ENCODE measurements at places on chromosomes 5 and 9.

DNA sequence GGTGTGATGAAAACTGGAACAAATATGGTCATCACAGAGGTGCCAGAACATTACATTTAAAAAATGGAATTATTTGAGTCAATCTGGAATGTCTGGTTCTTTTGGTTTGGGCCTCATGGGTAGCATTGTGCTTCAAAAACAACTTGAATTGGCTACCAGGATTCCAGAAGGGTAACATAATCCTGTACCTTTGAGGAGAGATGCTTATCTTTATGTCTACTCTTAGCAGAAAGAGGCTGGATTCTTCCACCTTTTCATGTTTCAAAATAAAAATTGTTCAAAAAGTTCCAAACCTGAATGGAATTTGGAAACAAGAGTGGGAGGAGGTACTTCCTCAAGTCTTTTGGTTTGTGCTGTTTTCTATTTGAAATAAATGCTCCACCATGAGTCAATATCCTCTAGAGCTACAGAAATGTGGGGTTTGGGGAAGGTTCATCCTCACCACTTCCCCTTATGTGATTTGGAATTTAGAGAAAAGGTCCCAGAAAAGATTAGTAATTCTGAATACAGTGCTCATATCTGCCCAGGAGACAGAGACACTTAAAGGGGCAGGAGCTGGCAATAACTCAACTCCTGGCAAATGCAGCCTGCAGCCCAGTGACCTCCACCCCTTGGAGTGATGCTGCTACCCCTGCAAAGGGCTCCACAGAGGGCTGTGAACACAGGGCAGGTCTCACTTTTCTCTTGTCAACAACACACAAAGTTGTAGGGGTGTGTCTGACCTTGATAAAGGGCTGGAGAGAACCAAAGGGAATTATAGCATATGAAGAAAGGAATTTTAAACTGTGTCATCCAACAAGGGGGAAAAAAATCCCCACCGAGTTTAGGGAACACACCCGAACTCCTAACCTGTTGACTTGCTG is 272.8 kb downstream of the CWC27 start:
- DNase-seq: no peak

DNA sequence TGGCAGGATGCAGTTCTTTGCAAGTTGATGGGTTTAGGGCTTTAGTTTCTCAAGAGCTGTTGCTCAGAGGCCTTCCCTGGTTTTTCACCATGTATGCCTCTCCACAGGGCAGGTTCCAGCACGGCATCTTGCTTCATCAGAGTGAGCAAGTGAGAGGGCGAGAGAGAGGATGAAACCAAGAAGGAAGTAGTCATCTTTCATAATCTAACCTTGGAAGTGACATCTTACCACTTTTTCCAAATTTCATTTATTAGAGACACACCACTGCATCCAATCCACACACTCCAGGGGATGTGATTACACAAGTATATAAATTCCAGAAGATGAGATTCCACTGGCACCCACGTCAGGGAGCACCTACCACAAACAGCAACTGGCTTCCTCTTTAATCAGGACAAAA is 294.4 kb downstream of the MARCHF11 start:
- DNase-seq: no peak

GRCh38 chr5:167533814-167534795 is 757.3 kb upstream of the WWC1 start:
- no peak for DNase-seq

GRCh38 chr5:157449011-157449723 is 10.8 kb upstream of the NIPAL4 start:
- no peak for DNase-seq

- DNase-seq: no peak
Measured at GRCh38 chr9:33946779-33947535, 101.7 kb downstream of the UBAP2 start.

DNA sequence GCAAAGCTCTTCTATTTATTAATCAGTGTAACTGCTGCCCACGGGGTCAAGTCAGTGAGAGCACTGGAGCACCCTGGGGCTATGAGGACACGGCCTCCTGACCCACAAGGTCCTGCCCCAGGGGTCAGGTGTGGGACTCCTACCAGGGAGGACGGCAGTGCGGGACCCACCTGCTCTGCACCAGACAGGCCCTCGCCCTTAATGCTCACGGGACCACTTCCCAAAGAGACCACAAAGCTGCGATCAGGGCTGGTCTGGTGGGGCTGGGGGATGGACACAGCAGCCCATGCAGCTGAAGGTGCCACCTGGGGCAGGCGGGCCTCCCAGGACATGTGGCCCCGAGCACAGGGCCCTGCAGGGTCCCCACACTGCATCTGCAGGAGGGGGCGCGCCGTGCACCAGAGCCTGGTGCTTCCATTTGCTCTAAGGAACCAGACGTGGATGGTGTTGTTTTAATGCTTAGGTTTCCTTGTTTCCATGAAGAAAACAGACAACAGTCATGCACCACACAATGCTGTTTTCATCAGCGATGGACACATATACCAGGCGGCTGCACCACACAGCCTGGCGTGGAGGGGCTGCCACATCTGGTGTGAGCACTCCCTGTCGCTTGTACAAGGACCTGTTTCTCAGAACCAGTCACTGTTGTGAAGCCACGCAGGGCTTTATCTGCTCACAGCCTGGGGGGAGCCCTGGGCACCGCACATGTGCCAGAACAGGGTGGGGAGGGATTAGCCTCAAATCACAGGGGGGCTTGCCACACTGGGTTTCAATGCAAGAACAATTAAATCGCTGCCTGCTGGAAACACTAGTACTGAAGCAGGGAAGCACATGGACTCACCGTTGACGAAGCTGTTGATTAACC is 22.6 kb downstream of the CLPTM1L start:
- no peak for DNase-seq

GRCh38 chr9:78763424-78763823 is 466.5 kb downstream of the PSAT1 start:
- DNase-seq: no peak

GRCh38 chr5:71651579-71651978 is 64.4 kb downstream of the MCCC2 start:
- no peak for DNase-seq

Data from stimulated activated CD8-positive, alpha-beta memory T cell treated with anti-CD3 and anti-CD28 coated beads, Interleukin-12 subunit alpha, Interleukin-12 subunit beta, amount 100 ng/mL, for 1 hour (primary cell).